ENCODE measurements at places on chromosomes 6 and 20. TPM values are rescaled to one million over a fixed set of nuclear protein-coding genes. Genes with fewer than 3 reads are reported as not detected.

GRCh38 chr6:389622-390021, 1.9 kb upstream of the IRF4 start:
- peaks cover 13% of the 10 kb centered on the region for H3K4me1 ChIP-seq
- DNase-seq = no peak
- H3K27me3 ChIP-seq = peaks cover 70% of the 10 kb centered on the region

- H3K4me3 ChIP-seq = no peak overlapping the region
- no peak overlapping the region for H3K27ac ChIP-seq
- DNase-seq = no peak
These were observed 7.9 kb downstream of the PEX6 start for GRCh38 chr6:42970871-42971612.

SPDEF gene
- polyA plus RNA-seq = not detected

- H3K36me3 ChIP-seq = no peaks in the 10 kb centered on the region
- H3K27ac ChIP-seq = no peak overlapping the region
- no peak for DNase-seq
- peaks cover 3% of the 10 kb centered on the region for H3K4me1 ChIP-seq
These were observed 19.6 kb downstream of the FOXC1 start for GRCh38 chr6:1629316-1629715.

DNA sequence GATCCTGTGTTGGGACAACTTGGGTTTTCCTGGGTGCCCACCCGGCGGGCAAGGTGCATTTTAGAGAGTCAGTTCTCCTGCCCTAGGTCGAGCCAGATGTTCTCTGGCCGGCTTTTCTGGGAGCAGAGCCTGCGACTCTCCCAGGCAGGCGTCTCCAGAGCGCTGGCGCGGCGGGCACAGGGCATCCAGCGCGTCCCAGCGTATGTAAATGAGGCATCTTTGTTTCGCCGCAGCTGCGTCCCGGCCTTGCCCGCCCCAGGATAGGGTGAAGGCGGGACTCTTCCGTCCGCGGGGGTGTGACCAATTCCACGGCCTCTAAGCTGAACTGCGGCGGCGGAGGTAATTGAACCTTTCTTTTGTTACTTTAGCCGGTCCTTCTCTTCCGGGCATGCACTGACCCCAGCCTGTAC, 9.1 kb downstream of the GRIK2 start:
- peaks cover 36% of the 10 kb centered on the region for H3K27me3 ChIP-seq
- H3K4me3 ChIP-seq = no peak overlapping the region
- no peak overlapping the region for H3K27ac ChIP-seq
- no peak for DNase-seq

GRCh38 chr6:23199541-23199940, 630.2 kb downstream of the HDGFL1 start:
- no peaks in the 10 kb centered on the region for H3K4me1 ChIP-seq
- H3K27ac ChIP-seq = no peak overlapping the region
- no peaks in the 10 kb centered on the region for H3K27me3 ChIP-seq
- H3K36me3 ChIP-seq = no peaks in the 10 kb centered on the region
- no peak overlapping the region for H3K4me3 ChIP-seq
- DNase-seq = no peak

- H3K27me3 ChIP-seq = no peaks in the 10 kb centered on the region
- peak overlapping the region; percentile 24 for H3K27ac ChIP-seq
- H3K4me1 ChIP-seq = peaks cover 21% of the 10 kb centered on the region
- H3K36me3 ChIP-seq = no peaks in the 10 kb centered on the region
These were observed 280.0 kb downstream of the SOX4 start for GRCh38 chr6:21873562-21873961.

- H3K27ac ChIP-seq = peak overlapping the region; percentile 86
- H3K4me1 ChIP-seq = peaks cover 23% of the 10 kb centered on the region
- H3K4me3 ChIP-seq = peak overlapping the region; percentile 40
- H3K27me3 ChIP-seq = no peaks in the 10 kb centered on the region
These were observed 165.1 kb upstream of the SLC24A3 start for GRCh38 chr20:19047040-19047950.

TNFRSF21 gene
- polyA plus RNA-seq = 94.8 TPM

DNA sequence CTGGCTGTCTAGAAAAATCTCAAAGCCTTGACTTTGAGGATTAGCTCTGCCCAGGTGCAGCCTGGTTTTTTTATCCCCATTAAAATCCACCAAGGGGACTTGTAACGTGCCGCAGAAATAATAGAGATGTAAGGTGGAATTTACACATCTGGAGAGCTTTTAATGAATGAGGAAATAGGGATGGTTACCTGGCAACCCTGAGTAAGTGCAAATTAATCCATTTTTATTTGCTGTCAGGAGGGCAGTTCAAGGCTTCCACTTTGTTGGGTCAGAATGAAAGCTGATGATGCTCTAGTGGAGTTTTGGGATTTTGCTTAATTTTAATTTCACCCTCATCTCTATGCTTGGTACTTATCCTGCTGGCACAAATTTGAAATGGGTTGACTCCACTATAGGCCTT, 163.4 kb upstream of the CEP162 start:
- H3K27ac ChIP-seq = no peak overlapping the region
- no peaks in the 10 kb centered on the region for H3K27me3 ChIP-seq
- DNase-seq = no peak
- H3K4me3 ChIP-seq = no peak overlapping the region
- no peaks in the 10 kb centered on the region for H3K36me3 ChIP-seq
- H3K4me1 ChIP-seq = no peaks in the 10 kb centered on the region

GRCh38 chr6:44010411-44011349, 116.6 kb downstream of the MRPL14 start:
- no peak overlapping the region for H3K27ac ChIP-seq
- H3K4me3 ChIP-seq = no peak overlapping the region
- peaks cover 22% of the 10 kb centered on the region for H3K4me1 ChIP-seq
- H3K36me3 ChIP-seq = no peaks in the 10 kb centered on the region

- DNase-seq = no peak
- H3K27ac ChIP-seq = no peak overlapping the region
These were observed 165.6 kb upstream of the LAMP5 start for GRCh38 chr20:9348747-9349146.

DNA sequence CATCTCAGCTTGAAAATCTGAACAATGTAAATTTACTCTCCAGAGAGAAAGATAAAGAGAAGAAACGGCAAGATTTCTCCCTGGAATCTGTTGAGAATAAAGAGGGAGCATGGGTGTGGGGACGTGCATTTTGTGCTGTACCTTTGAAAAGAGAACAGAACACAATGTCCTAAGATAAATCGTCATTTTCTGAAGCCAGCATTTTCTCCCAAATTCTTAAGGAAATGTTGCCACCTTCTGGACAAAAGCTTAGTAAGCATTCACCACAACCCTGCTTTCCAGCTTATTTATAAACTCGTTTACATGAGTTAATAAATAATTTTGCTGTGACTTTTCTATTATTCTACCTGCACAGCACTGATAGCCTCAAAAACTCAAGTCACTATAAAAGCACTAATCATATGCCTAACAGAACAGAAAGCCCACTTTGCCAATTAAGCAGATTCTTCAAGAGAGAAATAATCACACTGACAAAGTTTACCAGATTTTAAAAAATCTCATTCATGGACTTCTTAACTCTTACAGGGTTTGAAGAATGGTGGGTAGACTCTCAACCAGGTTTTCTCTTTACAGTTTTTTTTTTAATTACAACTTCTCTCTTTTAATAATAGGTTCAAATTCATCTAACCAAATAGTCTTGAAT, 155.8 kb downstream of the MBOAT1 start:
- H3K4me3 ChIP-seq = no peak overlapping the region
- no peak for DNase-seq
